ENCODE measurements at places on chromosomes 1 and 21.

- no peak for DNase-seq
Observed at GRCh38 chr1:7060745-7061144, 275.5 kb downstream of the CAMTA1 start.

DNA sequence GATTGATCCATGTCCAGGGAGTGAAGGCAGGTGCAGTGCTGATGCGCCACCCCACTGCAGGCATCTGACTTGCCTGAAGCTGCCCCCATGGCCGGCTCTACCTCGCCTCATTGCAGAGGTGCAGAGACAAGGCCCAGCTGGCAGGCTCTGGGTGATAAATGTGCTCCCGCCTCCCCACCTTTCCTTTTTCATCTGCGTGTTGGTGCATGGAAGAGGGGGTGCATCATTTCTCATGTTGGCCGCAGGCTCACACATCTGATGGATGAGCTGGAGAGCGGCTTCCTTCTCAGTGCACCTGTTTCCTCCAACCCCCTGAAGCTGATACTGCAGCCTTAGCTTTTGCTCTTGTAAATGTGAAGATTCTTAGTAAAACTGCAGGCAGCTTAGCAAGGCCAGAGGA is 306.0 kb upstream of the KAZN start:
- no peak for DNase-seq

GRCh38 chr1:59596956-59597355 is 217.8 kb upstream of the HOOK1 start:
- no peak for DNase-seq

DNA sequence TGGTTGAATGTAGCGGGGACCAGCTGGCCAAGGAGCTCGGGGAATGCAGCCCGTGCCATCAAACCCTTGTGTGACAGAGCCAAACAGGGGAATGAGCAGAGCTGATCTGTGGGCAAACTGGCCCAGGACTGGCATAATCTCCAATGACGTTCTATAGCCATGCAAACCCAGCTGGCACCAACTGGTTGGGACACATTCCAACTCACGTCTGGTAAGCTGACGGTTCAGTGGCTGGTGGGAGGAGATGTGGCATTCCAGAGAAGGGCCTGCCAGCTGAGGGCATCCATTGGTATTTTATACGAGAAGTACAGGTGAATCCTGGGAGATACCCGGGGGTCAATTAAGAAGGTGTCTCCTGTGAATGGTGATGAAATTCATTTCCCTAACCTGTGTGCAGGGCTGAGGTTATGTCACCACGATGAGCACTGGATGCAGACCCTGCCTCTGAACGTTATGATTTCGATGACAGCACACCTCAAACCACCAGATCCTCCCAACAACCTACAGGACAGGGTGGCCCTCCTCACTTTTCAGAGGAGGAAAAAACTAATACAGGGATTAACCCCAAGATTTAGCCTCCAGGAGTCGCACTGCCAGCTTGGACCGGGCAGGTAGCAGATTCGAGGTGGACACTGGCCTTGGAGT is 39.0 kb upstream of the RUNX3 start:
- no peak for DNase-seq
